ENCODE measurements at places on chromosomes 6 and 20.
A peak's percentile ranks its signal among the peaks of the same experiment; 100 is the strongest.

DNA sequence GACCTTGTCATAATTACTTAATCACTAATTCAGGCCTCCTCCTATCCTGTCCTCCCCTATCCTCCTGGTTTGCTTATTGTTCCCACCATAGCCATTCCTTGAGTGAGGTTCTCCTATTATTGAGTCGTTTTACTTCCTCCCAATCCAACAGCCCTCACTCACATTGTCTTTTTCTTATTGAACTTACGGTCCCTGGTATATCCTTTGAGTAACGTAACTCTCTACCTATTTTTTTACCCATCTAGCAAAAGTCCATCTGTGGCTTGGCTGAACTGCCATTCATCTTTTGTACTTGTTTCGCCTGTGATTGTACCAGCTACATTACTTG is 43.1 kb downstream of the DEK start:
- DNase-seq = no peak

DNA sequence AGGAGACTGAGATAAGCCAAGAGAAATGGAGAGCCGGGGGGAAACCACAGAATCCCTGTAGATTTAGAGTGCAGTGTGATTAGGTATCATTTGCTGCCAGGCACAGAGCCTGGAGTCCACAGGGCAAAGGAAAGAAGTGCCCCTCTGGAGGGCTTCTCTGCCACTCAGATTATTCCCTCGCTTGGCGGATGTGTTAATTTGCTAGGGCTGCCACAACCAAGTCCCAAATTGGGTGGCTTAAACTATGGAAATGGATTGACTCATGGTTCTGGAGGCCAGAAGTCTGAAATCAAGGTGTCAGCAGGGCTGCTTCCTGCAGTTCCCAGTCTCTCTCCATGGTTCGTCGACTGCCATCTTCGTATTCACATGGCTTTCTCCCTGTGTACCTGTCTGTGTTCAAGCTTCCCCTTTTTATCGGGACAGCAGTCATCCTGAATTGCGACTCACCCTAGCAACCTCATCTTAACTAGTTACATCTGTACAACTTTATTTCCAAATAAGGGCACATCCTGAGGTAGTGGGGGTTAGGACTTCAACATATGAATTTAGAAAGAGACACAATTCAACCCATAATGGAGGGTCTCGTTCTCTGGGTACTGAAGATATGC is 122.2 kb downstream of the ANKRD60 start:
- DNase-seq = no peak

DNA sequence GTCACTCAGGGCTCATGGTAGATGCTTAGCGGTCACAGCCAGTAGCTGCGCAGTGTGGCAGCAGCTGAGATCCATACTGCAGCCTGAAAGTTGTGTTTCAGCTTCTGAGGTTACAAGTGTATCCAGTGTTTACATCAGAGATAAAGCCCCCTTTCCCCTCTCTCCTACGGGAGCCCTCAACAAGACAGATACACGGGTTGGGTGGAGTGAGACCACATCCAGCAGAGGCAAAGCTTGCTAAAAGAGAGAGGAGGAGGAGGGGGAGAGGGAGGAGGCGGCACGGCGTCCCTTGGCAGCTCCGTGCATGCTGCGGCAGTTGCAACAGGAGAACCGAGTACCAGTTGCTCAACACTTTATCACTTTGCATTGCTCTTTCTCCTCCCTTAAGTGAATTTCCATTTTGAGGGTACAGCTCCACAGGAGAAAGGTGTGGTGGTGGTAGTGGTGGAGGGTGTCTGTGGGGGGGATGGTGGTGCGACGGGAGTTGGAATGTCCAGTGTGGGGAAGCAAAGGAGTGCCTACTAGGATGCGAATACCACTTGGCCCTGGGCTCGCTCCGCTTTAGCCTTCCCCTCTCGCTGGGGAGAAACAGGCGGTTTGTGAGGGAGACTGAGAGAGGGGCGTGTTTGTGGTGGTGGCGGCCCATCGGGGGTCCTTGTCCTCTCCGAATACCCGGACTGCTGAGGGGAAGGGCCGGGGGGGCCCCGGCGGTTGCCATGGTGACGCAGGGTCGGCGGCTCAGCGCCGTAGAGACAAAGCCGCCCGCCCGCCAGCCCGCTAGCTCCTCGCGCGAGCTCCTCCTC is 405 bp upstream of the RNF182 start:
- no peak for DNase-seq

DNA sequence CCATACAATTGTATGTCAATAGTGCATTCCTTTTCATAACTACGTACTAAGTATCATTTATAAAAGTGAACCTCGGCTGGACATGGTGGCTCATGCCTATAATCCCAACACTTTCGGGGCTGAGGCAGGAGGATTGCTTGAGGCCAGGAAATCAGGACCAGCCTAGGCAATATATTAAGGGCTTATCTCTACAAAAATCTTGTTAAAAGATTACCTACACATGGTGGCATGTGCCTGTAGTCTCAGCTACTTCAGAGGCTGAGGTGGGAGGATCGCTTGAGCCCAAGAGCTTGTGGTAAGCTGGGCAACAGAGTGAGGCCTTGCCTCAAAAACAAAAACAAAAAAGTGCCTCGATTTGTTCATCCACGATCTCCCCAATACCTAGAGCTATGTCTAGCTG is 449.7 kb upstream of the SULF2 start:
- no peak for DNase-seq

- no peak for DNase-seq
Measured at GRCh38 chr20:444117-444516, 18.2 kb downstream of the TBC1D20 start.

GRCh38 chr6:86192123-86192522 is 549.4 kb upstream of the SYNCRIP start:
- no peak for DNase-seq

DNA sequence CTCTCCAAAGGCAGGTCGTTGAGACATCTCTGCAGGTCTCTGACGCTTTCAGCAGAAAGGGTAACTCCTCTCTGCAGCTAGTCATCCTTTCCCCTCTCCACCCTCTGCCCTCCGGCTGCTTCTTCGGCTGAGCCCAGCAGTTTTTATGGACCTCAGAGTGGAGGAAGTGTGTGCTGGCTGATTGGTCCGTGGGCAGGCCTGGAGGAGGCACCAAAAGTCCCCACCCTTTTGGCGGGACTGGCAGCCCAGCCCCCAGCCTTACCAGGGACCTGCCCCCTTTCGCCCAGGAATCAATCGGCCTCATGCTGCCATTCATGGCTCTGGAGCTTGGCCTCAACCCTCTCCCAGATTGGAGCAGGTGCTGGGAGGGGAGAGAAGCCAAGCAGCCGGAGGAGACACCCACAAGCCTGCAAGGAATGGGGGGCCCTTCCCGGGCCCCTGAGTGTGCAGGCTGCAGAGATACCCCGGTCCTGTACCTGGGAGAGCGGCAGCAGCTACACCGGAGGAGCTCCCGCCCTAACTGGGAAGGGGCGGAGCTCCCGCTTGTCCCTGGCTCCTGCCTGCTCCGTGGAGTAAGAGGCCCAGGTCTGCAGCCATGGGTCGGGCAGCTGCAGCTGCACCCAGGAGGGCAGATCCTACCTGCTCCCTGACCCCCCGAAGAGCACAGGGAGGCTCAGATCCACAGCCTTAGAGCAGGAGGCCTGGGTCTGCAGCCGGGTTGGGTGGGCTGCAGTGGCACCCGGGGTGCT is 170.3 kb upstream of the SOX4 start:
- no peak for DNase-seq

GRCh38 chr20:35954907-35955251 is 577 bp upstream of the SCAND1 start:
- no peak for DNase-seq

DNA sequence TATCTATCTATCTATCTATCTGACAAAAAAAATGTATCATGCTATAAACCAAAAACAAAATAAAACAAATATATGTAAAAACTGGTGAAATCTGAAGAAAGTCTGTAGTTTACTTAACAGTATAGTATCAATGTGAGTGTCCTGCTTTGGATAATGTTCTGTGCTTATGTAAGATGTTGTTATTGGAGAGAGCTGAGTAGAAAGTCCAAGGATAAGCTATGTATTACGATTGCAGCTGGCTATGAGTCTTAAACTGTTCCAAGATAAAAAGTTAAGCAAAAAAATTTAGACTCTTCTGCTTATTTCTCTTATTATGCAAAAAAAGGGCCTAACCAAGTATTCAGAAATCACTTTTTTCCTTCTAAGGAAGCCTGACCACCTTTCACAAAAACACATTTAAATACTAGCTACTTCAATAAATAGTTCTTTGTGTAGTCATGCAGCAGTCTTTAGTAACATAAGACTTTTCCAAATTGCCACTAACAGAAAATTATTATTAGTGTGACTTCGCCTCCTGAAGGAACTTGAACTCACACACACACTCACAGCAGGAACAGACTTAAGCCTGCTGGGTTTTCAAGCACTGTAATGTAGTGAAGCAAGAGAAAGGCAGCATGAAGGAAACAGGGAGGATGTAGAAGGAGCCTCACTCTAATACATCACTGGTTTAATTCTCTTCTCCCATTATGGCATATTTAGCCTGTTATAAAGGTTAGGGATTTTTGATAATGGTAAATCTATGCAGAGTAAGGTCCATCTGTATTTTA is 265.8 kb upstream of the GJE1 start:
- DNase-seq = no peak

GRCh38 chr6:32462609-32463008 is 22.9 kb downstream of the HLA-DRA start:
- no peak for DNase-seq

DNA sequence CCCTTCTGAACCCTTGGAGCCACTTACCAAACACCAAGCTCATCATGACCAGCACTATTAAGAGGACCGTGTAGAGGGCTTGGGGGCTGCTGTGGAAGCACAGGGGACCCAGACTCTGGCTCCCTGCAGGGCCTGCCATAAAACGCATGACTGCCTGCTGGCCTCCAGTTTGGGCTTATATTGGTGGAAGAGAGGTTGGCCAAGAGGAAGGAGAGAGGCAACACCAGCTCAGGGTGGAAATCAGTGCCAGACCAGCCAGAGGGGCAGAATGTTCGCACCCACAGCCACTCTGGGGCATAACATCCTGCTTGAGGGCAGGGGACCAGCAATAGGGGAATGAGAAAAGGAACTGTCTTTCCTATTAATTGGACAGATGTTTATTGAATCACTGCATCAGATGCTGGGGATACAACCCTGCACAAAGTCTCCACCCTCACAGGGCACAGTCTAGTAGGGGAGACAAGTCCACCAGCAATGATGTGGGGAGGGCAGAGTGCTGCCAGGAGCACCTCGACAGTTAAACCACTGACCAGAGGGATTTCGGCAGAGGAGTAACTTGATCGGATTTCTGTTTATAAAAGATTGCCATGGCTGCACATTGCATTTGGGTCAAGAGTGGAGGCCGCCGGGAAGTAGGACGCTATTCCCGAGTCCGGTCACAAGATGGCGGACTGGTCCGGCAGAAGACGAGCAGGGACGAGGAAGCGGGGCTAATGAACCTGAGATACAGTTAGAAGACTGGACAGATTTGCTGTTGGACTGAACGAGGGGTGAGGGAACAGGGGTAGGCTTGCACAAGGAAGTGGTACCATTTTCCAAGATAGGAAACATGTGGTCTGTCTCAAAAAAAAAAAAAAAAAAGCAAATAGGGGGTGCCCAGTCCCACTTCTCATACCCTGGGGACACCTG is at the start of gene LY6G5C:
Gene LY6G5C, minus strand, starts transcription at position 842 of the 909 bp plus-strand sequence. Its CDS starts 694 bp downstream, at position 148.
- peak; percentile 95 for DNase-seq

Data from fibroblast of the conjunctiva (primary cell).